ENCODE measurements at places on chromosomes 2 and 18. TPM values are rescaled to one million over a fixed set of nuclear protein-coding genes. Genes with fewer than 3 reads are reported as not detected.

DNA sequence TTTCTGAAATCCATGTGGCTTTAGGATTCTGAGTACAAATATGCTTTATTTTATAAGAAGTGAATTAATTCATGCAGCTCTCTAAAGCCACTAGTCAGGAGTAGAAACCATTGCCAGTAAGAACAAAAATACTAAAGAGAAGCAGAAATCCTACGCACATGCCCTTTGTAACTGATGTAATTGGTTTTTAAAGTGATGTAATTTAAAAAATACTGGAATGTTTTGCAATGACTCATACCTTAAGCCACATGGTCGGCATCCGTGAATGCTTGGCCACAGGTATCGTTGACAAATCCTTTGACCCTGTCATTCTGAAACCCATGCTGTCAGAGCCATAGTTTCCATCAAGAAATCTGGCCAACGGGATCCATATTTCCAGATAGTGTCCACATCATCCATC lies 213.3 kb downstream of the ACKR3 start:
- DNase-seq, result no peak

- DNase-seq, result no peak
Measured at GRCh38 chr2:19894134-19894792, 7.5 kb downstream of the TTC32 start.

DNA sequence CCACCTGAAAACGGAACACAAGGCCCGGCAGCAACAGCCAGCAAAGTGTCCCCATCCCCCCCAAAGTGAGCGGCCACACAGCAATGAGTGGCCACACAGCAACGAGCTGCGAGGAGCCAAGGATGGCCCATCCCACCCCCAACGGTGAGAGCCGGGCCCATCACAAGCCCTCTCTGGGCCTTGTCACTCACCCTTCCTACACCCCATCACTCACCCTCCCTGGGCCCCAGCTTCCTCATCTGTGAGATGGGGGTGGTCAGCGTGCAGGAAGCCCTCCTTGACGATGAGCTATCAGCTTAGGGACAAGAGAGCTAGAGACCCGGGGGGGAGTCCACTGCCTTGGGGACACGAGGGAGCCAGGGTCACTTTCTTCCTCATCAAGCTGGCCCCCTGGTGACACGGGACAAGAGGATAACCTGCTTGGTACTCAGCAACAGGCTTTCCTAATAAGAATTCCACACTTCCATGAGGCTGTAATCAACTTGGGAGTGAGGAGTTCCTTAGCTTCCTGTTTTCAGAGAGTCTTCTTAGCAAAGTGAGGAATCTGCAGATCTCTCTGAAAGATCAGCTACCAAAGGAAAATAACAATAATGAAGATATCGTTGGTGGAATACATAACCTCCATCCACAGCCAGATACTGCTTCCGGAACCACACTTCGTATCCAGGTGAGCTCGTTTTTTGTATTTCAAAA lies 92.8 kb downstream of the HDAC4 start:
- DNase-seq, result peak; percentile 10

DNA sequence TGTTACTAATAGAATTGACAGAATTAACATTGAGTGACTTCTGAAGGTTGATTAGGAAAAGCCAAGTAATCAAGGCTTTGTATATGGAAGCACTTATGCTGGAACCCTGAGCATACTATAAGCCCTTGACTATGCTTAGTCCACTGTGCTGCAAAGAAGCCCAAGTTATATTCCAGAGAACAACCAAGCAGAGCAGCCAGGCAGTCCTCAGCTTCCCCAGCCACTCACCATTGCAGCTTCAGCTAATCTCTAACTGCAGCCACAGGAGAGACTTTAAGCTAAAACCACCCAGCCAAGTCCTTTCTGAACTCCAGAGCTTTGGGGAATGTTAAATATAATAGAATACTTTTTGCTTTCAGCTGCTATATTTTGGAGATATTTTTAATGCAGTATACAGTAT lies 164.4 kb upstream of the VWC2L start:
- DNase-seq, result no peak

GRCh38 chr18:9710037-9710436 lies 1.9 kb downstream of the RAB31 start:
- no peak for DNase-seq

DNA sequence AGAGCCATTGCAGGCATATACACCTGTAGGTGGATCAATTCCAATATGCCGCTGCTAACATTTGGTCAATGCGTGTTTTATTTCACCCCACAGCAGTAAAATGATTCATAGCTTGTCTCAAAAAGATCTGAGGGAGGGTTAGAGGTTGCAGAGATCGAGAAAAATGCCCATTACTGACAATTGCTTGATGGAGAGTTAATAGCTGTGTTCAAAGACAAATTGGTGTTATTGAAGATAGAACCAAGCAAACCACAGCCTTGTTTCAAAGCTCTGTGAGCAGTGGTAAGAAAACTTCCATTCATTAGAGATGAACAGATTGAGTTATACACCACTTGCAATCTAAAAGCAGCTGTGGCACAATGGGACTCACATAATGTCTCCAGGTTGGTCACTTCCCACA lies 95.4 kb downstream of the KCNE4 start:
- no peak for DNase-seq

DNA sequence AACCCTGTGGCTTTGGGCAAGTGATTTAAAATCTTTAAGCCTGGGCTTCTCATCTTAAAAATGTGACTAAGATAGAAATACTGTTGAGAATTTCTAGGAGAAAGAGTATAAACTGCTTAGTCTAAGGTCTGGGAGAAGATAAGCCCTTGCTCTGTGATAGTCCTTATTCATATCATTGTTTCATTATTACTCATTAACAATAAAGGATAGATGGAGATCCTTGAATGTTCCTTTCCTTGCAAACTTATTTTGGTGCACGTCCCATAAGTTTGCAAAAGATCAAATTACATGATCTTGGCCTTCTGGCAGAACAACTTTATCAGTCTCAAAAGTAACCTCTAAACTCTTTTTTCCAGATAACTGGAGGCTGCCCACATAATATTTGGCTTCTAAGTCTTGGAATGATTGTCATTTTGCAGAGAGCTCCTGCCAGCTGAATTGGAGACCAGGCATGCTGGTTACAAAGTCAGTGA lies 138.3 kb downstream of the FAM124B start:
- no peak for DNase-seq

DNA sequence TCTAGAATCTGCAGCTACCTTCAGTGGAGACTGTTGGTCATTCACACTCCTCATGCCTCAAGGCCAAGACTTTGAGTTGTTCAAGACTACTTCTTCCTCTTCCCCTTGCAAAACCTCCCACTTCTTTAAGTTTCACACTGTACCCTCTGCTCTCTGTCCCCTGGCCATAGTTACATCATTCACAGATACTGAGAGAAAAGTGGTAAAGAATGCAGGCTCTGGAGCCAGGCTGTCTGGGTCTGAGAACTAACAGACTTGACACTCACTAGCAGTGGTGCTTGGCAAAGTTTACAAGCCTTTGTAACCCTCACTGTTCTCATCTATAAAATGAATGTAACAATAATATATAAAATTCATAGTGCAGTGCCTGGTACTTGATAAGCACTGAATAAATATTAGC lies 61.8 kb downstream of the CDH20 start:
- no peak for DNase-seq

DNA sequence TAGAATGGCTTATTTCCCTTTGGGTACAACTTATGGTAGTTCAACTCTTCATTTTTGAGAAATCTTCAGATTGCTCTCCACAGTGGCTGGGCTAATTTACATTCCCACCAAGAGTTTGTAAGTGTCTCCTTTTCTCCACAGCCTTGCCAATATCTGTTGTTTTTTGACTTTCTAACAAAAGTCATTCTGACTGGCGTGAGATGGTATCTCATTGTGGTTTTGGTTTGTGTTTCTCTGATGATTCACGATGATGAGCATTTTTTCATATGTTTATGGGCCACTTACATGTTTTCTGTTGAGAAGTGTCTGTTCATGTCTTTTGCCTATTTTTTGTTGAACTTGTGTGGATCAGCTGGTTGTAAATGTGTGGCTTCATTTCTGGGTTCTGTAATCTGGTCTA lies 871.0 kb downstream of the EPHA4 start:
- no peak for DNase-seq

GRCh38 chr2:212032032-212032431 lies 506.6 kb downstream of the ERBB4 start:
- DNase-seq, result no peak

DNA sequence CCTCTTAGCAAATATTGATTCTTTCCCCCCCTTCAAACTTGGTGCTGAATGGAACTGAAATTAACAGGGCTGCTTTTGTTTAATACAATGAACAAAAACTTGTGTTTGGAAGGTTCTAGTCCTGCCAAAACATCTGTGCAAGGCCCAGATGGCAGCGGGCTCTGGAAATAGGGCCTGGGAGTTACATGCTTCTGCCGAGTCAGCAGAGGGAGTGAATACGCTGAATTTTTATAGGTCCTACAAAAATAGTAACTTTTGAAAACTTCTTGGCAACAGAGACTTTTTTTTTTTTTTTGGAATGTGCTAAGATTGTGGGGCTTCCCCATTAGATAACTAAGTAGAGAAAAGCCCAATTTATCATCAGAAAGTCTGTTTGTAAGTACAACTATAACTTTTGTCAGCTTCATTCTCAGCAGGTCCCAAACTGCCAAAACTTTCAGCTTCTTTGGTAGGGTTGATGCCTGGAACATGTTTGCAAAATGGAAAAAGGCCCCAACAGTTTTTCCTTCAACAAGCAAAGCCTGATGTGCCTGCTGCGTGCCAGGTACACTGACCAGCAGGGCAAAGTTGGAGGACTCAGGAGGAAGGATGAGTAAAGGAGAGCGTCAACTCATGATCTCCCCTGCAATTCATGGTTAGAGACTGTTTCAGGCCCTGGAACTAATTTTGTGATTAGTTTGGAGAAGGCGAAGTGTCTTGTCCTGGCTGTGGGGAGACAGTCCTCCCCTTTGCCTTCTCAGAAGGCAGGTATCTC lies 45.1 kb upstream of the HDAC4 start:
- DNase-seq, result no peak

DNA sequence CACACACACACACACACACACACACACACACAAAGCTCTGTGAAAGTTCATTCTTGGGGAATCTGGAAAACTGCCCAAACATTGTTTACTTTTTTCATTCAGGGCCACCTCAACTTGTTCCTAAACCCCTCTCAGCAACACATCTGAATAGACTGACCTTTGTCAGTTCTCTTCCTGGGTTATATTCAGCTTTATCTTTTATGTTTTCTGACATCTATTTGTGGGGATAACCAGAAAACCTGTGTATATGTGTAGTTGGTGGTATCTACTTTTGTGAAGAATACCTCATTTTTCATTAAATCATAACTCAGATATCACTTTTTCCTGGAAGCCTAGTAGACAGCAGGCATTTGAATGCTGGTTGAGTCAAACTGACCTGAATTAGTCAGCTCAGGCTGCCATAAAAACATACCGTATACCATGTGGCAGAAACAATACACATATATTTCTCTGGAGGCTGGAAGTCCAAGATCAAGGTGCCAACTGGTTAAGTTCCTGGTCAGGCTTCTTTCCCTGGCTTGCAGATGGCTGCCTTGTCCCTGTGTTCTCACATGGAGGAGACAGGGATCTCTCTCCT lies 11.0 kb upstream of the RNF144A start:
- no peak for DNase-seq

DNA sequence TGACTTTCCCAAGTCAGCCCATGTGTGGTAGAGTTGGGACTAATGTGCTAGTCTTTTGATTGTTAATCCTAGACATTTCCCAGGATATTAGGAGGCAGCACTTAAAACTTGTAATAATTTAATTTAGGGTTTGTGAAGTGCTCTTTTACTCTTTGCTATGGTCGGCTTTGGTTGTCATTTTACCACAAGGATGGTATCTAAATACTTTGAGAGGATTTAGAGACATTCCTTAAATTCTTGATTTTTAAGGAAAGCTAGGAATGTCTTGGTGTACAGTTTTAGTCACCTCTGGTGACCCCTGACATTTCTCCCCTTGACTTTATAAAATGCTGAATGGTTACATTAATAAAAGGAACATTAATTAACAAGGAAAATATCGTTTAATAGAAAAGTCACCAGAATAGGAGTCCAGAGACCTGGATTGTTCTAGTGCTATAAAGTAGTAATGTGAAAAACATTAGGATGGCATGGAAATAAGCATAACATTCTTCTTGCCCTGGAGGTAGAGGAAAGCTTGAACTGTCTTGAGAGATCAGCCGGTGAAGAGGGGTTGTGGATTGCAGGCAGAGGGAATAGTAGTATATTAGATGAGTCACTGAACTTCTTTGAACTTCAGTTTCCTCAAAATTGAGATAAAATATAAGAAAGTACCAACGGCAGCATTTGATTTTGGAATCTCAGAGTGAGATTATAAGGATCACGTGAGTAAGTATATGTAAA lies 209.2 kb downstream of the MCFD2 start:
- no peak for DNase-seq

GRCh38 chr18:44699572-44700261 lies 19.0 kb downstream of the SETBP1 start:
- peak; percentile 13 for DNase-seq

GRCh38 chr2:80019571-80020460 lies 284.7 kb downstream of the LRRTM1 start:
- no peak for DNase-seq

DNA sequence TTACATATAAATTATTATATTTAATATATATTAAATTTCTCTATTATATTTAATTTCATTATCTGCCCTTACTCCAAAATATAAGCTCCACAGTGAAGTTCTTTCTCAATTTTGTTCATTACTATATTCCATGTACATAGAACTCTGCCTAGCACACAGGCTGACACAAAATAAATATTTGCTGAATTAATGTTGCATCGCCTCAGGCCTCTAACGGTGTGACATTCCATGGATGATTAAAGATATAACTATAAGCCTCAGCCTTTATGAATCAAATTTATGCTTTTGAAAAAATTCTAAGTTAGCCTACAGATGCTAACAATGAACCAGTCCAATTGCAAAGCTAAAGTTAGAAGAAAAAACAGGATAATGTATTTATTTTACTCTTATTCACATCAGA lies 1337.2 kb upstream of the NRXN1 start:
- DNase-seq, result no peak

GRCh38 chr2:159737292-159737916 lies 25.1 kb downstream of the MARCHF7 start:
- no peak for DNase-seq

DNA sequence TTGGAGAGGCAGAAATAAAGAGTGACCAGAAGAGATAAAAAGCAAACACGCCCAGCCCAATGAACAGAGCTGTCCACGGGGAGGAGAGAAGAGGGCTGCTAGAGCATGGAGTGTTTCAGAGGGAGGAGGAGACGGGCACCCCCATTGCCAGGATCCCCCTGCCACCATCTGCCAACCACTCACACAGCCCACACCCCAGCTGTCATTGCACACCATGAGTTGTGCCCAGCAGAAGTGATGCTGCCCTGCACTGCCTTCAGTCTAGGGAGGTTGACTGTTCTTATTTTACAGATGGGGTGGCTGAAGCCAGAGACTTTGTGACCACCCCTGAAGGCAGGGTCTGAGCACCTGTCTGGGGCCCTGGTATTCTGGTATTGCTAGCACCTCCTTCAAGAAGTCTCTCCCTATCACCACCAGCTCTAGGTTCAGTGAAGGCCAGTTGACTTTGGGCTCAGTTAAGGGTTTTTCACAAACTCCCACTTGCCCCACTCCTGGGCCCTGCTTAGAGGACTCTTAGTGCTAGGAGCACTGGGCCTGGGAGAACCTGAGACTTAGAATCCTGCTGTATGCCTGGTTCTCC lies 2.4 kb downstream of the FABP1 start:
- no peak for DNase-seq

DOK6 gene
- total RNA-seq, result 1.7 TPM

ZNF514 gene
- 12.5 TPM for total RNA-seq

CGREF1 gene
- total RNA-seq, result not detected

ALPI gene
- not detected for total RNA-seq

CAPN14 gene
- total RNA-seq, result 0.89 TPM

Data from upper lobe of left lung (tissue), 6 donors.